CD4-positive, alpha-beta T cell treated with Interleukin-12 subunit alpha and Interleukin-12 subunit beta, for 1 hour (primary cell): ENCODE measurements at places on chromosomes 2 and 18.
A peak's percentile ranks its signal among the peaks of the same experiment; 100 is the strongest.

GRCh38 chr2:119476301-119477112, 44.9 kb downstream of the TMEM37 start:
- peak; percentile 21 for DNase-seq

DNA sequence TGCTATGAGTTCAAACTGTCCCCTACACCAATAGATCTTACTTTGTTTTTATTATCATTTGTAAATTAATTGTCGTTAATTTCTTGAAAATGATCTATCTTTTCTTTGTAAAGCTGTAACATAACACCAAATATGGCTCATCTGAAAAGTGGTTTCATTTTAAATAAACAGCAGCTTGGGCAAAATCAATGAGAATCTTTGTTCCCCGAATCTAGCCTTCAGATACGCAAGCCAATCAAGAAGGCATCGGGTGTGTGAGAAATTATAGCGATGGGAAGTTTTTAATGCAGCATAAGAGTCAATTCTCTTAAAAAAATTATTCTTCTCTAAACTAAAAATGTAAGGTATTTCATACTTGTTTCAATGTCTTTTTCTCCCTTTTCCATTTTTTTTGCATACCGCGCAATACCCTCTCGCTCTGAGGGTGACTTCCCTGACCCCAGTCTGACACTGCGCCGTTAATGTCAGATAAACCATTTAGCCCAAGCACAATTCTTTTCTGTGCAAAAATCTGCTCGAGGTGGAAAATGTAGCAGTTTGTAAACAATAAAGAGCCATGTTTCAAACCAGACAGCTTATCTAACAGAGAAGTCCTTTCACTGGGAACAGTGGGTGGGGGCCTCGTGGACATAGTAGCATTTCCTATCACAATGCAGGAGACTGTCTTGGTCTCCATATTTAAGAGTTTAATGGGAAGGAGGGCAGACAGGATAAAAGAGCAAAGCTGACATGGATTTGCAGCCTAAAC, 129.4 kb downstream of the TCF4 start:
- DNase-seq, result no peak

DNA sequence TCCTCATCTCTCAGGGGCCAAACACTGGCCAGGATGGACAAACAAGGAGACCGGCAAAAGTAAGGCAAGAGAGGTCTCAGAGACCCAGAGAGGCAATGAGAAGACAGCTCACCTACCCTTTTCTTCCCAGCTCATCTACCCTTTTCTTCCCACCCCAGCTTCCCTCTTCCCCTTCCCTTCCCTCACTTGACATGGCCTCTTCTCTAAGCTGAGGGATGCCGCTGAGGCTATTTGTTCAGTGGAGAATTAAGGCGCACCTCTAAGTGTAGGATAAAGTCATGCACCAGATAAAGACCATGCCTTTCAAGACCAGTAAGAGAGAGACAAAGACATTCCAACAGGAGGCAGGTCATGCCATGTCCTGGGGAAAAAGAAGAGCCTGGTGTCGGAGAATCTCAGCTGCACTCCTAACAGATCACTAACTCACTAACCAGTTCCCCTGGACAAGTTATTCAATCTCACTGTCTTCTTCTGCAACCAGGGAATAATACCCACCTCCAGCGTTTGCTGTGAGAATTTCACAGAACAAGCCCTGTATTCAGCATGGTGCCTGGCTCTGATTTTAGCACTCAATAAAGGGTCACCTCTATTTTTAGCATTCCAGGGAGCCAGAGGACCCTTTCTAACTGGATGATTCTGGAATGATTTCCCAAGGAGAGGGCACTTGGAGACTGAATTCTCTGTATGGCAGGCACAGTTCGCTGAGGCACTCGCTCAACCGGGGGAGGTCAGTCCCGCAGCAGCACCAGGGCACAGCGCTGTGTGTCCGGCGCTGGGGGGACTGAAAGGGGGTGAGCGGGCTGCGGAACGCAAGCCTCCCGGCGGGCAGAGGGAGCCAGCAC, 3.0 kb upstream of the FOSL2 start:
- no peak for DNase-seq

- no peak for DNase-seq
Measured at GRCh38 chr2:65417509-65418085, 14.8 kb downstream of the SPRED2 start.

DNA sequence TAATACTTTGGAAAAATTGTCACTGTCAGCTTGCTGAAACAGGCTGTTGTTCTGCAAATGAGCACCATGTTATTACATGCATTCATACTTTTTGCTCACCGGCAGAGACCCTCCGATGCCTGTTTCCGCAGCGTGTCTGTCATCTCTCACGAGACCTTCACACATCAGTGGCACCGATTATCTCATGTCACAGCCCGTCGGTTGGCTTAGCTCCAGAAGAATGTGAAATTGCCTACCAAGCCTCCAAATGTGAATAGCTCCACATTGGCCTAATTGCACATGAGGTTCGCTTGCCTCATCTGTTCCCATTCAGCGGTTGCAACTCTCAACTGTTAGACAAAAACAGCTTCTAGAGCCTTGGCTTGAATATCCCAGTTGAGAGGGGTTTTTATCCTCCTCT, 233.0 kb downstream of the ACTR3 start:
- DNase-seq, result no peak

GRCh38 chr2:241010531-241011295, 12.3 kb downstream of the SNED1 start:
- DNase-seq, result no peak

DNA sequence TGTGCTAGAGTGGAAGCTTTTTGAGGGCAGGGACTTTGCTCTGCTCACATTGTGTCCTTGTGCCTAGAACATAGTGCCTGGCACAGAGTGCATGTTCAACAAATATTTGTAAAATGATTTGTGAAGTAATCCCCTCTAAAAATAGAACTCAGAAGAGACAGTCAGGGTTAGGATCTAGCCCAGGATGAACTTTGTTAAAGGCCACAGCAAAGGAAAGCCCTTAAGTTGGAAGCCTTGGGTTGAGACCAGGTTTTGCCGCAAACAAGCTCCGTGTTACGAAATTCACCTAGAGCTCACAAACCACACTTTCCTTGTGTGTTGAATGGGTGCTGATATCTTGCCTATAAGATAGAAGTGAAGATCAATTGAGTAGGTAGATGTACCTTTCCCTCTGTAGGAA, 84.2 kb downstream of the SETBP1 start:
- no peak for DNase-seq

GRCh38 chr2:219309278-219309677, at the start of gene PTPRN:
Gene PTPRN (minus strand): TSS chr2:219309401. CDS start chr2:219309332, 69 bp downstream.
- DNase-seq, result no peak

DNA sequence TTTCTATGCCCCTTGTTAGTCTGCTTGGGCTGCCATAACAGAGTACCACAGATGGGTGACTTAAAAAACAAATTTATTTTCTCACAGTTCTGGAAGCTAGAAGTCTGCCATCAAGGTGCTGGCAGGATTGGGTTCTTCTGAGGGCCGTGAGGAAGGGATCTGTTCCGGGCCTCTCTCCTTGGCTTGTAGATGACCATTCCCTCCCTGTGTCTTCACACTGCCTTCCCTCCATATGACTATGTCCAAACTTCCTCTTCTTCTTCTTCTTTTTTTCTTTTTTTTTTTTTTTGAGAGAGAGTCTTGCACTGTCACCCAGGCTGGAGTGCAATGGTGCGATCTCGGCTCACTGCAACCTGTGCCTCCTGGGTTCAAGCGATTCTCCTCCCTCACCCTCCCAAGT, 13.1 kb upstream of the CCNYL1 start:
- no peak for DNase-seq

DNA sequence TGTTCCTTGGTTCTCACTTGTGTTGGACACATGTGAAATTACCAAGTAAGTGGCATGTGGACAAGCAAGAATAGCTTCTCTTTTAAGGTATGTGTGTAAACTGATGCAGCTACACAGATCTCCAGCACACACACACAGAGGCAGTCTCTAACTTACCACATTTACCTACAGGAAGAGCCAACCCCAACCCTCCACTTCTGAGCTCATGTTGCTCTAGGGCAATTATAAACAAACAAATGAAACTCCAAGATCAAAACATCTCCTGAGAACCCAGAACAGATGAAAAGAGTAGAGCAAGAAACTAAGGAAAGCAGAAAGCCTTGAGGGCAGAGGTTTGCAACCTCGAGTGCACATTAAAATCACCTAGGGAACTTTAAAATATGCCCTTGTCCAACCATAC, 16.0 kb upstream of the TMEM37 start:
- DNase-seq, result no peak

- DNase-seq, result no peak
Measured at GRCh38 chr18:72336786-72337185, 207.4 kb downstream of the CBLN2 start.

GRCh38 chr18:26547646-26548414, 523 bp downstream of the KCTD1 start:
- peak; percentile 57 for DNase-seq

- no peak for DNase-seq
Measured at GRCh38 chr2:173990970-173991819, 26.0 kb upstream of the SP3 start.

- DNase-seq, result peak; percentile 94
Measured at GRCh38 chr2:73293534-73294171, at the start of gene EGR4. Gene EGR4 (minus strand): TSS chr2:73293548. CDS start chr2:73293317, 231 bp downstream.

DNA sequence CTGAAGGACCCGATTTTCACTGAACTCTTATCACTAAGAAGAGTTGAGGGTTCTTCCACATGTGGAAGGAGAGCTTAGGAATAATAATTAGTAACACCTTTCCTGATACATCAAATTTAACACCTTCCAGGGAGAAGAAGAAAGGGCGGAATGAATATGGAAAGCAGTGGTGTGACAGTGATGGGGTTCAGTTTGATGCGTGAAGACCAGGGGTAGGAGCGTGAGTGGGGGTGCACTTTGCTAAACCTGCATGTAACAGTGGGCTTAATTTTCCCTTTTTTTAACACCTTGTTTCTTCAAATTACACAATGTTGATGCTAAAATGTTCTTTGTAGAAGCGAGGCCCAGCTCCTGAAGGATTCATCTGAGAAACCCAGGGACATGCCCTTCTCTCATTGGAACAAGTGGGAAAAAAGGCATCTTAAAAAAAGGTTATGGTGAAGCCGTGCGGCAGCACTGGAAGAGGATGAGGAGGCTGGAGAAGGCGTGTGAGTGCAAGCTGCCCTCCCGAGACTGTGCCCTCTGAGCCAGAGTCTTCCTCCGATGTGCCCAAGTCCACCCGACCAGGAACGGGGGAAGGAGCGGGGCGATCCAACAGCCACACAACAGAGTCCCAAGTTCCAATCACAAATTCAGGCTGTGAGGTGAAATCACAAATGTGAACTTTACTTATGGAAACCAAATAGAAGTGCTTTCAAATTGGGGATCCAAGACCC, 80.8 kb downstream of the MBP start:
- DNase-seq, result no peak

DNA sequence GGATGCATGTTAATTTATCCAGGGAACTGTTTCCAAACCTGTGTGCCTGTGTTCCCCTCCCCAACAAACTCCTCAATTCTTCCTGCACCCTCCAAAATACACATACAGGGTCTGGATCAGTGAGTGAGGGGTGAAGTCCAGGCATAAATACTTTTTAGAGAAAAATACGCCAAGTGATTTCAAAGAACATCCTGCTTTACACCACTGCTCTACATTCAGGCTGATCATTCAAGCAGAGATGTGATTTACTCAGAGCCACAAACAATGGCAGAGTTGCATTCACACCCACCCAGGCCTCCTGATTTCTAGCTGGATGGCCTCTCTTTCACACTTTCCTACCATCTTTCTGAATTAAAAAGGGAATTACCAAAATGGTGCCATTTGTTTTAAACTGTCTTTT, 289.5 kb upstream of the SLC14A2 start:
- no peak for DNase-seq

DNA sequence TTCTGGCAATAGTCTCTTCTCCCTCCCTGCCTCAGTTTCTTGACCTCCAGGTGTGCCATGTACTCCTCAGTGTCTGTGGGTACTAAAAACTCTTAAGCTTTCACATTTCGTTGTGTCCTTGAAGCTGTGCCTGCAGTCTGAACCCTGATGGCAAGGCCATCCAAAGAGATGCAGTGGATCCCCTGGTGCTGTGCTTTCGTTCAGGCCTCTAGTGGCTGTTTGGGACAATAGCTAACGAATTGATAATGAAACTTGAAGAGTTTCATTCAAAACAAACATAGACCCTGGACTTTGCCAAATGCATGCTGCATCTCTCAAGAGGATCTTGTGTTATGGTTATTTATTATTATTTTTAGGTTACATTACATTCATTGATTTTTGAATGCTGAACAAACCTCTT, 523.1 kb upstream of the FSIP2 start:
- no peak for DNase-seq

DNA sequence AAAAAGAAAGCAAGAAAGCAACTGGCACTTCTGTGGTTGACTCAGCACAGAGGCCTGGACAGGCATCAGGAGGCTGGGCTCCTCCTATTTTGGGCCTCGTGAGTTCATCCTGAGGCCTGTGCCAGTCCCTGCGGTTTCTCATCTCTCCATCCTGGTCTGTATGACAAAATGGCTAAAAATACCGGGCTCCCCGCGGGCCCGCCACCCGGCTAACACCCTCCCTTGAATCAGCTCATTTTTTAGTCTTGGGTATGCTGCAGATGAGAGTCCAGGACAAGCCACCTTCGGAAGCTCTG, 62.3 kb upstream of the YWHAQ start:
- peak; percentile 23 for DNase-seq

GRCh38 chr18:23950644-23951043, 63.9 kb upstream of the TTC39C start:
- no peak for DNase-seq

DNA sequence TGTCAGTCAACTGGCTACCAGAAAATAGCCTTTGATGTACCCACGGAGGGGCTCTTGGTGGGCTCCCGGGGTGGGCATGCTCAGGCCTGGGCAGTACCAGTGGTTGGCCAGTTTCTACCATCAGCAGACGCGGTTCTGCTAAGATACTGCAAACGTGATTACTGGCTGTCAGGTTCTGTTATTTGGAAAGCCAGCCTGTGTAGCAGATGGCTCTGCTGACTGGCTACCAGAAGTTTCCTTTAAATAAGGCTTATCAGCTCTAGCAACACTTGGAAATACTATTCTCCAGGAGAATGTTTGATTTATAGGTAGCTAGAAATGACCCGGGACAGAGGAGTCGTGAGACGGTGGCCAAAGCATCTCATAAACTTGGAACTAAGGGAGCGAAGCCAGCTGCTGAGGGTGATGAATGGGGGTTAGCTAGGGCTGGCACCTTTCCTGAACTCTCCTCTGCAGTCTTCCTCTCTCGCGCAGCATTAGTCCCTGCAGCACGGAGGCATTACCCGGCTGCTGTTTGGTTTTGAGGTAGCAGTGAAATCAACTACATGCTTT, 171.9 kb downstream of the AGAP1 start:
- no peak for DNase-seq

DNA sequence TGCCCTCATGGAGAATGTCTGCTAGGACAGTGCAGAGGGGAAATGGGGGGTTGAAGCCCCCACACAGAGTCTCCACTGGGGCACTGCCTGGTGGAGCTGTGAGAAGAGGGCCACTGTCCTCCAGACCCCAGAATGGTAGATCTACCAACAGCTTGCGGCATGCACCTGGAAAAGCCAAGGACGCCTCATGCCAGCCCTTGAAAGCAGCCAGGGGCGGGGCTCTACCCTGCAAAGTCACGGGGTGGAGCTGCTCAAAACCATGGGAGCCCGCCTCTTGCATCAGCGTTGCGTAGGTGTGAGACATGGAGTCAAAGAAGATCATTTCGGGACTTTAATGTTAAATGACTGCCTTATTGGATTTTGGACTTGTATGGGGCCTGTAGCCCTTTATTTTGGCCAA, 157.6 kb downstream of the DSEL start:
- DNase-seq, result no peak
